Activated CD4-positive, CD25-positive, alpha-beta regulatory T cell treated with anti-CD3 and anti-CD28 coated beads, Interleukin-2, amount 50 U/mL, for 24 hours (primary cell): ENCODE measurements at places on chromosomes 16 and 17.

DNA sequence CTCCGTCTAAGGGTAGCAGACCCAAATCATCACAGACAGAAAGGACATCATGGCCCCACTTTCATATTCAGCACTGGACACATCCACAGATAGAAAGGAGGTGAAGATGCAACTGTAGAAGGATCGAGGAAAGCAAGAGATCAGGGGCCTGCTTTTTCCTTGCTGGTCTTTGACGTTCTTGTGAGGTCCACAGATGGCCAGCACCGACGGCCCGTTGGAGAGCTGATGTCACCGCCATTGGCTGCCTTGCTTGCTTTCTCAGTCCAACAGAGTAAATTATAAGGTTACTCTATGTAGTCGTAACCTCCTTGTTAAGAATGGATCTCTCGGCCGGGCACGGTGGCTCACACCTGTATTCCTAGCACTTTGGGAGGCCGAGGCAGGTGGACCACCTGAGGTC lies 5.1 kb upstream of the RBFOX3 start:
- no peak for ATAC-seq

DNA sequence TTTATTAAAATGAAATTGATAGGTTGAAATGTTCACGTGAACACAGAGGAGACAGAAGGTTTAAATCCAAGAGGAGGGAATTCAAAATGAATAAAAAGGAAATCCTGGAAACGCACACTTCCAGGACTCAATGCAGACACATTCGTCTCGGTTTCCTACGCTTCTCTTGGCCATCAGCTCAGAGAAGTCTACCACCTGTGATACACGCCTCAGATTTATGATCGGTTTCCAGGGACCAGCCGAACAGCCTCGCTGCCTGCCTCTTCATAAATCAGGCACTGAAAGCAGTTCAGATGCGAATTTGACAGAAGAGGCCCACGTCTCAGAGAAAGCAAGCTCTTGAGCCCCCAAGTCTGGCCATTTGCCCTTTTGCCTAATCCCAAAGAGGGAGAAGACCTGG lies 125.5 kb upstream of the IRX3 start:
- ATAC-seq: no peak

DNA sequence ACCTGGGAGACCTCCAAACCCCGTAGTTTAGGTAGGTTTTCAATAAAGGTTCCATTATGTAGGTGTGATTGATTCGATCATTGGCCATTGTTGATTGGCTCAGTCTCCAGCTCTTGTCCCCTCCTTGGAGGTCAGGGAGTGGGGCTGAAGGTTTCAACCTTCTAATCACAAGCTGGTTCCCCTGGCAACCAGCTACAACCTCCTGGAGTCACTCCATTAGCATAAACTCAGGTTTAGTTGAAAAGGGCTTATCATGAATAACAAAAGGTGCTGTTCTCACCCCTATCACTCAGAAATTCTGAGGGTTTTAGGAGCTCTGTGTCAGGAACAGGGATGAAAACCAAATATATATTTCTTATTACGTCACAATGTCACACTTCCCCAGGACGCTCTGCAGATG lies 28.5 kb downstream of the TMEM132E start:
- no peak for ATAC-seq

GRCh38 chr17:29949696-29950095 lies 8.3 kb downstream of the EFCAB5 start:
- ATAC-seq: no peak

GRCh38 chr17:78197147-78197832 lies 10.1 kb downstream of the AFMID start:
- ATAC-seq: no peak

DNA sequence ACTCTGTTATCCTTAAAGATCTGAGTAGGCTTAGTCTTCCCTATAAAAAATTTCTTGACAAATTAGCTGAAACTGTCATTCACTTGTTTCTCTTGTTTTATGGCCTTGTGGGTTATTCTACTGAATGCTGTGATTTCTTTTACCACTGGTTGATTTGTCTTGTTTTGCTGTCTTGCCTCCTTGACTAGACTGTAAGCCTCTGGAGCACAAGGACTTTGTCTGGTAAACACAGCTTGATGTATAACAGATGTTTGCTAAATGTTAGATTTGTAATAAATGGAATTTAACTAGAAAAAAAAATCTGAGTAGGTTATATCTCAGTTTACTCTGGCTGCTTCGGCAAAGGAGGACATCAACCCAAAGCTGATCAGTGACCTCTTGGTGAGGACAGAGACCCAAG lies 21.6 kb downstream of the VAC14 start:
- no peak for ATAC-seq

DNA sequence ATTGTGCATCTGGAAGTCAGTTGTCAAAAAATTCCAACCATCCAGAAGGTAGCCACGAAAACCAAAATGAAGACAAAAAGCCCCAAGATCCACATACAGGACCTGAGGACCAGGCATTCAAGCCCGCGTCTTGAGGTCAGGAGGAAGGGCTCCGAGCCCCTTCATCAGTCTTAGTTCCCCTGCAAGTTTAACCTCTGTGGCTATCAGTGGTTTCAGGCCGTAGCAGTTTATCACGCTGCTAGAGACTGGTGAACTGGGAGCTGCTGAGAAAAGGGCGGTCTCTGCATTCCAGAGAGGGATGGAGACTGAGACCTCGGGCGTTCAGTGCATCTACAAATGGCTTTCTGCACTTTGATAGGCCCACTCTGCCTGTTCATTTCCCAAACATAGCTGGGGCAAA lies 70.6 kb downstream of the IRF8 start:
- ATAC-seq: no peak

GRCh38 chr17:68248891-68249290 lies 1.0 kb downstream of the AMZ2 start:
- ATAC-seq: peak; percentile 40

DNA sequence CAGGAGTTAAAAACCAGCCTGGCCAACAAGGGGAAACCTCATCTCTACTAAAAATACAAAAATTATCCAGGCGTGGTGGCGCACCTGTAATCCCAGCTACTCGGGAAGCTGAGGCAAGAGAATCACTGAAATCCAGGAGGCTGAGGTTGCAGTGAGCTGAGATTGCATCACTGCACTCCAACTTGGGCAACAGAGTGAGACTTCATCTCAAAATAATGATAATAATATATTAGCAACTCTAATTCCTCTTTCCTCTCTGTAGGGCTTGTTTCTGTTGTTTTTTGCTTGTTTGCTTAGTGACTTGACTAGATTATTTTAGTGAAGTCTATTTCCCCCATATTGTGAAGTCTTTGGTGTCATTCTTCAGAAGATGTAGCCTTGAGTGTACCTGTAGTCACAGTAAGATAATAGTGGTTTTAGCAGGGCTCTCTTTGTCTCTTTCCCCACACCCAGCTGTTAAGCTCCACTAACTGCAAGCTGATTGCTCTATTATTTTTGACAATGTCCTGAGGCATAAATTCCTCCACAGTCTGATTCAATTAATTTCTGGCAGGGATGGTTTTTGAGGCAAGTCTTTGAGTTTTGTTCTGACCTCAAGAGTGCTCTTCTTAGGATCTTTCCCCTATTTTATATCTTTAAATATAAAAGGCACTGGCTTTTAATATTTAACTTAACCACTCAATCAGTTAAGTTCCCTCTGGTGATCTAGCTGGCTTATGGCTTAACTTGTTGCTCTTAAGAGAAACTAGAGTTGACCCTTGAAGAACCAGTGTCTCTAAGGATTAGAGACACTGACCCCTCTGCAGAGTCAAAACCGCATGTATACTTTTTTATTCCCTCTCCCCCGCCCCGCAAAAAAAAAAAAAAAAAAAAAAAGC lies 18.6 kb upstream of the TNFSF12 start:
- no peak for ATAC-seq

- no peak for ATAC-seq
Measured at GRCh38 chr17:78648293-78648692, 71.1 kb upstream of the DNAH17 start.
